T-helper 1 cell (primary cell): ENCODE measurements at places on chromosomes 3 and 15.

DNA sequence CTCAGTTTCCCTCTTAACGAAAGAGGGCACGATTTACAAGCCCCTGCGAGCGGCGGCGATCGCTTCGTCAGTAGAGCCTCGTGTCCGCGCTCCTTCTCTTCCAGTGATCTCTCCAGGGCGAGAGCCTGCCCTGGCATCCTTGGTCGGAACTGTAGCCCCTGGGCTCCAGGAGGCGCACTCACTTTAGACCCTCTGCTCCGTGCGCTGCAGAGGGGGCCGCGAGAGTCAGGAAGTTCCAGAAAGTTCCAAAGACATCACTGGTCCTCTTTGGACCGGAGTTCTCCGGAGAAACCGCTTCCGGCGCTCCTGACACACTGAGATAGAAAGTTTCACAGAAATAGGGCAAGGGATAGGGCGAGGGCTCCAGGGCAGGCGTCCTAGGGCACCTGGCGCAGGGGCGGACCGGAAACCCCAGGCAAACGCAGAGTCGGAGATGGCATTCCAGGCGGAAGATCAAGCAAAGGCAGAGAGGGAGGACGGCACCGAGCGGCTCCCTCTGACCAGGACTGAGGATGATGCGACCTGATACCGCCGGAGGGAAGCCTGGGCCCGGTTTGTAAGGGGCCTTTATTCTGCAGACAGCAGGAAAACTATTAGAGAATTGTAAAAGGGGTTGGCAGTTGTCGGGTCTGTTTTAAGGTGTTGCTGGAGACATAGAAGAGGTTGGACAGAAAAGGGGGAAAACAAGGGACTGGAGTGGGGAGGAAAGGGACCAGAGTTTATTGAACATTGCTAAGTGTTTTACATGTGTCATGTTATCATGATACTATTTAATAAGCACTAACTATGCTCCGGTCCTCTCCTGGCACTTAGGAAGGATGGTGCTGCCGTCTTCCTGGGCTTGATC is 1.3 kb upstream of the CPEB1 start:
- no peak for DNase-seq

DNA sequence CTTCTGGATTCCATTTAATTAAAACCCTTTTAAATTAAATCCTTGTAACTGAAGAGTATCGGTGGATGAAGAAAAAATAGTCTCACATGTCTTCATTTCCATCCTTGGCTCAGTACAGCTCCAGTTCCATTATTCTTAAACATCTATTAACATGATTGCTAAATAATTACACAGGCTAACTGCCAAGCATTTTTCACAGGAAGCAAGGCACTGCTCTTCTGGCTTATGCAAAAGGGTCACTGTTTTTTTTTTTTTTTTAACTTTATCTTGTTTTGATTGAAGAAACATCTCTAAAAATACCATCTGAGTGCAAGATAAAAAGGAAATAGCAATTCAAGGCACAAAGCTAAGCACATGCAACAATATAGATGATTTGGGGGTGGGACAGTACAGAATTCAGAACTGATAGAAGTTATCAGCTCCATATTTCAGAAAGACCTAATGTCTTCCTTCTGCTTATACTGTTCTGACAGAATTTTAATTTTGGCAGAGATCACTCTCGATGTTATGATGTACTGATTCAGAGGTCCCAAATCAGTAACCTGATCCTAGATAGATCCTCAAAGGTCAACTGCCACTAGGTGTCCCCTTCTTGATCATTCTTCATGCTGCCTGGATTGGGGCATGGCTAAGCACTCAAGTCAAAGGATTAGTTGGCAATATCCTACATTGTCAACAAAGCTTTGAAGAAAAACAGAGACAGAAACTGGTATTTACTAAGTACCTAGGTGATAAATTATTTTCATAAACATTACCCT is 57.8 kb upstream of the ACTC1 start:
- DNase-seq = no peak

DNA sequence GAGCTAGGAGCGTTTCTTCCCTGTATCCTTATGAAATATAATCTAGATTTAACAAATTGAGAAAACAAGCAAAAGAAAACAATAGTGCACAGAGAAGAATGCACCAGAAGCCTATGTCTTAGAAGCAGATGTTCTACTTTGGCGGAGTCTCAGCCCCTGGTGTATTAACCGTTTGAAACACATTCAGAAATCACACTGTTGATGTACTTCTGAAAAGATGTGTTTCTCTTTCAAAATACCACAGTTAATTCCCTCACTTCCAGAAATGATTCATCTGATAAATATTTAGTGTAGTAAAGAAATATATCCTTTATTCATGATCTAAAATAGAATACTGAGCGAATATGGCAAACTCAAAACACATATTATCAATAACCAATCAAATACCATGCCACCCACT is 77.7 kb downstream of the CBLB start:
- no peak for DNase-seq

DNA sequence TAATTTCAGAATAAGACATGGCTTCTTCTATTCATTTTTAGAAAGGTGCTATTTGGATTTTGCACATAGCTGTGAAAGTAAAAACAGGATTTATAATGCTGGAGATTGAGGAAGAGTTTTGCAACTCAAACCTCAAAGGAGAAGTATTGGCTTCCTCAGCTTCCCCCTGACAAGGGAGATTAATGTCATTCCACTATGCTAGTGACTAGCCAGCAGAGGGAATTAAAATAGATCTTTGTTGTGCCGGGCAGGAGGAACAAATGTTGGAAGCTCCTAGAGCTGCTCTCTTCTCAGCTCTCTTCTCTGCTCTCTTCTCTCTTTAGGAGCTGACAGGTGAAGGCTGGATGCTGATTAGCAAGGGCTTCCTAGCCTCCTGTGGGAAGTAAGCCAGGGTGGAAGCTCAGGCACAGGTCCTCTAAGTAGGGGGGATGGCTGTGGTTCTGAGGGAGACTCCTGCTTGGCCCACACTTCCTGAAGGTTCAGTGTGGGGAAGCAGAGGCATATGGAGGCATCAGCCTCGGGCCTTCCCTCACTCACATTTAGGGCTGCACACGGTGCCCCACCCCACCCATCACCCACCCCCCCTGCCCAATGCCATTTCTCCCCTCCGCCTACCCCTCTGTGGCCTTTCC is 29.6 kb downstream of the CX3CR1 start:
- no peak for DNase-seq

DNA sequence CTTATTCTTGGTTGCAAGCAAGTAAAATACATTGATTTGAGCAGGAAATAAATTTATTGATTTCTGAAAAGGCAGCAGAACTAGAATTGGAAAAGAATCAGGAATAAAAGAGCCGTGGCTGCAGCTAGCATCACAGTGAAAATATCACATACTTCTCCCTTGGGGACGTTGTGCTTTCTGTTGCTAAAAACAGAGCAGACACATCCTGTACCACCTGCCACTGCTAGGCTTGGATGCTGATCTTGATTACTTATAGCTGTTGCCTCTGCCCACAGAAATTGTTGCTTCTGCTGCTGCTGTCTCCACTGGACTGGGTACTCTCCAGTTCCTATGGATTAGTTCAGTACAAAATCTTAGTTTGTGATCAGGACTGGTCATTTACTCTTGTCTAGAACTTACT is 283.8 kb downstream of the C3orf38 start:
- no peak for DNase-seq

DNA sequence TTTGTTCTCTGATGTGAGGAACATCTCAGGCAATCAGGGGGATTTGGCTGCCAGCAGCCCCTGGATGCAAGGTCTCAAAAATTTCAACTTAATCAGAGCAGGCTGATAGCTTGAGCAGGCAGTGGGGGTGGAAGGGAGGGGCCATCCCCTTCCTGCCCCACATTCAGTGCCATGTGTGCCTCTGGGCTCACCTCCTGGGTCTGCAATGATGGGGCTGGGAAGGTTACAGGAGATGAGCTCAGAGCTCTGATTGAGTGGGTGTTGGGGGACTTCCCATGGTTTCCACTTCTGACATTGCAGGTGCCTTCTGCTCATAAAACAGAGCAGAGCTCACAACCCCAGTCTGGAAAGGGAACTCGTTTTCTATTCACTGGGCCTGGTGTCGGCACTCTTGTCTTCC is 37.0 kb downstream of the PARP16 start:
- DNase-seq = peak; percentile 11

GRCh38 chr3:49940667-49941249 is 808 bp downstream of the RBM6 start:
- DNase-seq = no peak

DNA sequence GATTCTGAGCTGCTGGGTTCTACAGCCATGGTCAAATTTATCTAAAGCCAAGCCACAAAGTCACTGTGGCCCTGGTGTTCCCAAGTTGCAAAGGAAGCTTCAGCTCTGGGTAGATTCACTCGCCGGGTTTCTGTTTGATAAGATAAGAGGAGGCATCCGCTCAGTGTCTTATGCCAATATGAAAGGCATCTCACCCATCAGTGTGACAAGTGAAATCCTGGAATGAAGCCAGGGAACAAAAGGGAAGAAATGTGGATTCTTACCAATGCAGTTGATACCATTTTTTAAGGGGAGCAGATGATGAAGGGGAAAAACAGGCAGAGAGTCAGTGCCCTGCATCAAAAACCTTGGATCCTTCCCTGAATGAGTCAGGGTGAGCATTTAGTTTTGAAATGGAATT is 2.8 kb upstream of the CPNE4 start:
- DNase-seq = no peak

GRCh38 chr15:95763426-95763825 is 567.1 kb upstream of the NR2F2 start:
- DNase-seq = no peak
